Cardiac muscle cell (in vitro differentiated cells and primary cell): ENCODE measurements at places on chromosomes 1 and 21. TPM values are rescaled to one million over a fixed set of nuclear protein-coding genes. Genes with fewer than 3 reads are reported as not detected.
A peak's percentile ranks its signal among the peaks of the same experiment; 100 is the strongest.

TRIM63 gene
- 29.4 and 39.6 TPM in 2 replicates for total RNA-seq

GRCh38 chr1:72847651-72848050 lies 565.3 kb upstream of the NEGR1 start:
- no peak overlapping the region for H3K27ac ChIP-seq
- no peaks in the 10 kb centered on the region for H3K4me1 ChIP-seq
- H3K27me3 ChIP-seq: no peaks in the 10 kb centered on the region
- H3K36me3 ChIP-seq: no peaks in the 10 kb centered on the region
- DNase-seq: no peak

- DNase-seq: peak; percentile 87
- no peaks in the 10 kb centered on the region for H3K27me3 ChIP-seq
- peaks cover 5% of the 10 kb centered on the region for H3K4me1 ChIP-seq
- no peak overlapping the region for H3K27ac ChIP-seq
- no peaks in the 10 kb centered on the region for H3K36me3 ChIP-seq
- H3K4me3 ChIP-seq: no peak overlapping the region
These were observed 98.8 kb downstream of the RASAL2 start for GRCh38 chr1:178192686-178193085.

DNA sequence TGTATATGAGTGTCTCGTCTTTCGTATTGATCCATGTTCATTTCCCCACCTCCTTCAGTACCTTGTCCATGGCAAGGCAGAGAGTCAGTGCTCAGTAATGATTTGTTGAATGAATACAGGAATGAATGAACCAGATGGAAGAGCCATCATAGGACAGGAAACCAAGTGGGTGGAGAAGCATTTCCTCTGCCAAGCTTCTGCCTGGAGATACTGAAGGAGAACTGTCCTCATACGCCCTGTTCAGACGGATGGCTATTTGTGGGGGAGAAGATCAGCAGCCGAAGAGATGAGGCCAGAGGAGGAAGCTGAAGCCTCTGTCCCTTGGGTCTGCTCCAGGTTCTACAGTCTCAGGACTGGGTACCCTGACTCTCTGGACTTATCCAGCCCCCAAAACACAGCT lies 5.8 kb downstream of the FAM43B start:
- H3K27ac ChIP-seq: no peak overlapping the region
- H3K4me3 ChIP-seq: no peak overlapping the region
- no peaks in the 10 kb centered on the region for H3K4me1 ChIP-seq
- peaks cover 68% of the 10 kb centered on the region for H3K27me3 ChIP-seq

DNA sequence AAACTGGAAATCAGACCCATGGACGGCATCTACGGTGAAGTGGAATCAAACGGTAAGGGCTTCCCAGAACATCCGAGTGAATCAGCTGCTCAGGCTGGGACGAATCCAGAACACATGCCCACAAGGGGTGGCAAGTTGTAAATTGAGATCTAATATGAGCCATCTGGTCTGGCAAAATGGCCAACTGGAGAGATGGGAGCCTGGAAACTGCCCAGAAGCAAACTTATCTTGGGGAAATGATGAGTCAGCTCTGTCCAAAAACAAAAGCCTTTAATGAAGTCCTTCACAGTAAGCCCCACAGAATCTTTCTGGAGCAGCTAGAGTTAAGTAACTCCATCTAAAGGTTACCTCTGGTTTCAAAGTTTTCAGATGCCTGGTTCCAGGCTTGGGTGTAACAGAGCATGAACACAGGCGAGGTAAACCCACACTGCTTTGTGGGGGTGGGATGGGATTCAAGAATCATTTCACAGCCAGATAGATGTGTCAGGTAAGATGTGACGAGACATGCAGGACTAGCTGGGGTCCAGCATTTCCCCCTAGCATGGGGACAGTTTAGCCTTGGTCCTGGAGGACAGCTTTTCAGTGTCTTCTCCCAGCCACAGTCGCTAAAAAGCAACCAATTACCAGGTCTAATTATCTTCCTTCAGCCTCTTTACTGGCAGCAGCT lies 10.5 kb upstream of the SRP9 start:
- no peaks in the 10 kb centered on the region for H3K27me3 ChIP-seq
- no peaks in the 10 kb centered on the region for H3K36me3 ChIP-seq
- no peak overlapping the region for H3K4me3 ChIP-seq
- peak overlapping the region; percentile 7 for H3K27ac ChIP-seq
- peak; percentile 97 for DNase-seq

GRCh38 chr21:36117286-36117741 lies 17.6 kb upstream of the CBR3 start:
- no peak for DNase-seq
- H3K4me1 ChIP-seq: no peaks in the 10 kb centered on the region
- no peaks in the 10 kb centered on the region for H3K27me3 ChIP-seq
- H3K36me3 ChIP-seq: no peaks in the 10 kb centered on the region
- no peak overlapping the region for H3K27ac ChIP-seq
- H3K4me3 ChIP-seq: no peak overlapping the region
